IPS-NIHi11 (cell line): ENCODE measurements at places on chromosomes 2 and 18.

DNA sequence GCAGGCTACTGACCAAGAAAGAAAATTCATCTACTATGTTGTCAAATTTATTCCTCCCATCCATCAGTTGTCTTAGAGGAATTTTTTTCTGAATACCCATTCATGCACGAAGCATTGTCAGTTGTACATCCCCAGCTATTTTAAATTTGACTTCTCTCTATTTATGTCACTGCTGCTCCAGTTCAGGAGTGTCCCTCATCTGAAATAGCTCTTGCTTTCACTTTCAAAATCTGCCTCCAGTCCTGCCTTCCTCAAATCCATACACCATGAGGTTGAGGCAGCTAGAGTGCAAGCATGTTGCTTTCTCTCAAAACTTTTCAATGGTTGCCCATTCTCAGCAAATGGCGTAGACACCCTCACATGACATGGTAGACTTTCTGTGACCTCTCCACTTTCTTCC is 335.4 kb upstream of the CDH2 start:
- DNase-seq = no peak

GRCh38 chr2:96695602-96696001 is 44.3 kb downstream of the LMAN2L start:
- no peak for DNase-seq

- no peak for DNase-seq
Observed at GRCh38 chr2:135227386-135227785, 175.3 kb downstream of the RAB3GAP1 start.

DNA sequence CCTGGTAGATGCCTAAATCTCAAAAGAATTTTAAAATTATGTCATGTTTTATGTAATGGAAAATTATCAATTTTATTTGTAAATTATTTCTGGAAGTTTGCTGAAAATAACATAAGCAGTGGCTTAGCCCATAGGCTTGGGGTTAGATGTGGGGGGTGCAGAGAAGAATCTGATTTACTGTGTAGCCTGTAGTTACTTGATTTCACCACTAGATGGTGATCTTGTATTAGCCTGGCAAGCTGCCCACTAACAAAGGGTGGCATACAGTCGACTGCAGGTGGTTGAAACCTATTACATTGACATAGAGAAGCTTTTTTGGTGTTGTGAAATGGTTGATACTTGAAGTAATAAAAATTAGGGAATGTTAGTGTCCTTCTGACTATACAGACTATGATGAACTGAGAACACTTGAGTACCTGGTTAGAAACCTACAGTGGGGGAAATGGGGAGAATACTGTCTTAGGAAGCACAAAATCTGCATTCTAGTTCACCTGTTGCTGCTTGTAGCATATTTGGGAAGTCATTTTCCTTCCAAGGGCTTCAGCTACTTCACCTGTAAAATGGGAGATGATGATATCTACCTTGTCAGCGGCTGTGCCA is 191.0 kb upstream of the LHCGR start:
- DNase-seq = peak; percentile 73

GRCh38 chr18:7657050-7657449 is 89.9 kb downstream of the PTPRM start:
- no peak for DNase-seq

- no peak for DNase-seq
Observed at GRCh38 chr2:221103930-221104329, 468.2 kb downstream of the EPHA4 start.

DNA sequence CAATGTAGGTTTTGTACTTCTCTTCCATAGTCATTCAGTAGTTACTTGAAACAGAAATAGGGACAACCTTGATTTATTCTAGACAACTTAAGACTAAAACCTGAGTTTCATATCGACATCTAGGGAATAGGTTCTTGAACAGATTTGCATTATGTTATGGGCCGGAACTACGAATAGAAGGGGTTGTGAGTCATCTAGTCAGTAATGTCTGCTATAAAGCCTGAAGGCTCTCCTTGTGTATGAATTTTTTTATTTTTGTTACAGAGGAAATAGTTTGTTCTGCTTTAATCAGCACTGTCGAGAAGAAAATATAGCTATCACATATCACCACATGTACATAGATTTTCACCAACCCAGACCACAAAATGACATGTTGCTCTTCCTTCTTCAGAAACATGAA is 17.3 kb upstream of the TRIM43 start:
- no peak for DNase-seq

- DNase-seq = no peak
Observed at GRCh38 chr2:178514664-178515063, 34.4 kb downstream of the PLEKHA3 start.

DNA sequence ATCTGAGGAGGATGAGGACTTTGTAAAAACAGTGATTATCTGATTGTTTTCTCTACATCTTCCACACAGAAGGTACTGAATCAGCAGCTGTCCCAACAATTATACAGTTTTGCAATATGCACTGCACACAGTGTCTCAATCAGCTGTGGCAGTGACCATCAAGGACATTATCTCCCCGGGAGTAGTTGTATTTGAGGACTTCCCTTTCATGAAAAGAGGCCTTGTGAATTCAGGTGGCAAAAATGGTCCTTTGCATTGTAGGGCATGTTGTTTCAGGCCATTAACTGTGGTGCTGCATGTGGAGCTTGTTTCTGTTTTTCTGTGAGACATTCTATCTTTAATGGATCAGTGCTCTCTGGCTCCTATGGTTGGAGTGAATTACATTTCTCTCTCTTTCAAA is 779.4 kb upstream of the FSHR start:
- DNase-seq = no peak

- no peak for DNase-seq
Observed at GRCh38 chr2:55092439-55092838, 42.2 kb upstream of the RTN4 start.

GRCh38 chr2:169077674-169078240 is 8.4 kb downstream of the DHRS9 start:
- no peak for DNase-seq

DNA sequence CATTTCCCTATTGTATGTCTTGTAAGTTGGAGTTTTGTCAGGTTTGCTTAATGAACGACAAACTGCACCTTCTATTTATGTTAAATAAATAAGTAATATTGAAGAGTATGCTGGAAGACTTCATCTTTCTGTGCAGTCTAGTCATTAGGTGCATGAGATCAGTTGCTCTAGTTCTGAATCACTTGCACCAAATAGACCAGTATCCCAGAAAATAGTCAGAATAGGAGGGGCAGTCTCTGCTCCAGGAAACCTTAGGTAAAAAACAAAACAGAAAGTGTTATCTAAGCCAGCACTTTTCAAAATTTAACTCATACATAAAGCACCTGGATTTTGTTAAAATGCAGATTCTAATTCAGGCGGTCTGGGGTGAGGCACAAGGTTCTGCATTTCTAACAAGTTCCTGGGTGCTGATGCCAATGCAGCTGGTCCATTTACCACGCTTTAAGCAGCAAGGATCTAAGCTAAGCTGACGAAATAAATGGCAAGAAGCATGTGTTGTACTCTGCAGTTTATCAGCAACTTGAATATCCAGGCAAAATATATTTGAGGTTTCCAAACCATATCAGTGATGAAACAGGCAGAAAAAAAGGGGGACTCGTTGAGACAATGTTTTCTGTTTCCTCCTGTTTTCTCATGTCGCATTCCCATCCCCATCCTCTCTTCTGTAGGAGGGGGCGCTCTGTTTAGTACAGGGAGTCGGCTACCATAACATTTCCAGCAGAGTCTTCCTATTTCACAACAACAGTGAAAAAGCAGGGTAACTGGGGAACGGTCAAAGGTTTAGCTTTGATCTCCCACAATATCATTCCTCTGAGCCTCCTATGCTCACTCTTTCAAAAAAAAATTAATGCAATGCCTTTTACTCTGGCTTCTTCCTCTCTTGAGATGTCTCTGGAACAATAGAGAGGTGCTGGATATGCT is 106.4 kb downstream of the MBD2 start:
- DNase-seq = peak; percentile 17
